Smooth muscle cell of trachea (primary cell): ENCODE measurements at places on chromosomes 11 and 22. TPM values are rescaled to one million over a fixed set of nuclear protein-coding genes. Genes with fewer than 3 reads are reported as not detected.

Gene CRYBB1
- total RNA-seq: not detected in 2 replicates

Gene MOV10L1
- total RNA-seq: 1.0 and 1.3 TPM in 2 replicates

Gene MICALL1
- 16.7 and 27.3 TPM in 2 replicates for total RNA-seq

Gene PLXNB2
- total RNA-seq: 133 and 254 TPM in 2 replicates

Gene APLNR
- 0.17 TPM in 1 of 2 replicates, not detected in the other for total RNA-seq

Gene RBMXL2
- not detected in 2 replicates for total RNA-seq

Gene AP1B1
- total RNA-seq: 65.5 and 72.1 TPM in 2 replicates

Gene NRIP3
- 14.1 and 21.7 TPM in 2 replicates for total RNA-seq

Gene PANX2
- total RNA-seq: 0.17 and 0.29 TPM in 2 replicates

Gene KRTAP5-9
- not detected in 2 replicates for total RNA-seq

Gene FAM180B
- total RNA-seq: 0.17 TPM in 1 of 2 replicates, not detected in the other

Gene HORMAD2
- total RNA-seq: 0.15 TPM in 1 of 2 replicates, not detected in the other

Gene MMP11
- total RNA-seq: 3.1 and 15.2 TPM in 2 replicates

Gene TIGD3
- under 0.01 TPM in 1 of 2 replicates, not detected in the other for total RNA-seq

Gene CATSPERZ
- 0.44 and 0.66 TPM in 2 replicates for total RNA-seq

Gene C1QTNF4
- total RNA-seq: 0.15 and 0.17 TPM in 2 replicates

Gene KCNQ1
- under 0.01 and 0.66 TPM in 2 replicates for total RNA-seq

Gene MS4A6E
- total RNA-seq: not detected in 2 replicates
